Epithelial cell of prostate (primary cell): ENCODE measurements at places on chromosomes 4 and X.

- no peak for DNase-seq
Observed at GRCh38 chr4:37641352-37641751, 44.8 kb downstream of the RELL1 start.

GRCh38 chr4:184357165-184357564, 117.2 kb downstream of the IRF2 start:
- DNase-seq, result no peak

- no peak for DNase-seq
Observed at GRCh38 chrX:100410901-100411801, 1.1 kb upstream of the PCDH19 start.

DNA sequence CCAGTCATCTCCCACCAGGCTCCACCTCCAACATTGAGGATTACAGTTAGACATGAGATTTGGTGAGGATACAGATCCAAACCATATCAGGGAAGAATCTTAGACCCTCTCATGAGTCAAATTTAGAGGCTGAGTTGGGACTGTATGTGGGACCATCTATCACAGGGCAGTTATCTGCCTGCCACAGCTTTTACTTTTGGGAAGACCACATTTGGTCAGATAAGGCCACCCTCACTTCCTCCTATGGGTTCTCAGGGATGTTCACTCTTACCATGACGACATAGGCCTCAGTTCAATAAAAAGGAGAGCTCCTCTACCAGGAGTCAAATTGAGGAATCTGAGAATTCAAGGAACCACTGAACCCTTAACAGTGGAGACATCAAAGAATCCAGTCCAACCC, 2.1 kb downstream of the MAGEB2 start:
- DNase-seq, result no peak

- no peak for DNase-seq
Observed at GRCh38 chrX:13990126-13990800, 39.4 kb downstream of the GEMIN8 start.

- no peak for DNase-seq
Observed at GRCh38 chr4:10333942-10334341, 123.3 kb downstream of the ZNF518B start.

DNA sequence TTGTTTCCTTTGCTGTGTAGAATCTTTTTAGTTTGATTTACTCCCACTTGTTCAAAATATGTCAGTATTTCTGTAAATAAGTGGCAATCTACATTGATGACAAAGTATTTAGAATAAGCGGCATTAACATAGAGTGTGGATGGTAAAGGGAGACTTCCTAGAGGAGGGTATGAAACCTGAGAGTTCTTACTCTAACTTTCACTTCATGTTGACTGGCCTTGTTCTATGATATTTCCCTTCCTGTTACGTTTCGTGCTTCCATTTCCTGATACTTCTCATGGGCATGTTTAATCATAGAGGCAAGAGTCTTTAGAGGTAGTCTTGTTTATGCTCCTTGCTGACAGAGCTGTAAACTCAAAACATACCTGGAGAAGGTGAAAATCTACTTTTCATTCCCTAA, 408.9 kb downstream of the GLUD2 start:
- DNase-seq, result no peak

GRCh38 chr4:165630671-165631070, 242.4 kb upstream of the TLL1 start:
- no peak for DNase-seq

DNA sequence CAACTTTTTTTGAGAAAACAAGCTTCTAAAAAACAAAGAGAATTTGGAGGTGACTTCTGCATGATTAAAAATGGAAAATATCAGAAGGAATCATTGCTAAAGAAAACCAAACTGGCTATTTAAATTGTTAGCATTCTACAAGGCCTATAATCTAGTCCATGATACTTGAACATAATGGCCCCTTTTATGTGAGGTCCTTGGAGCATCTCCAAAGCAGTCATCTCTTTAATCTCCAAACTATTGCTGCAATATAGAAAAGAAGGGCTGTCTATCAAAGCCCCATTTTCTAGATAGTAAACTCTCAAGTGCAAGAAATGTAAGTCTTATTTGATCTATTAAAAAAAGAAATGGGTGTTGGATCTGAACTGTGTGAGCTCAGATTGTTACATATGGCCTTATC, 615.1 kb downstream of the CENPC start:
- DNase-seq, result no peak

GRCh38 chr4:127237581-127237980, 395.2 kb upstream of the INTU start:
- DNase-seq, result no peak

GRCh38 chrX:16518131-16518530, 131.8 kb upstream of the S100G start:
- DNase-seq, result no peak

- no peak for DNase-seq
Observed at GRCh38 chr4:61740886-61741285, 540.8 kb downstream of the ADGRL3 start.

GRCh38 chrX:103254171-103254824, 657 bp downstream of the TCEAL8 start:
- no peak for DNase-seq

GRCh38 chrX:149462849-149463248, 42.3 kb downstream of the IDS start:
- DNase-seq, result no peak

- no peak for DNase-seq
Observed at GRCh38 chr4:84878546-84878945, 87.9 kb downstream of the WDFY3 start.

- no peak for DNase-seq
Observed at GRCh38 chr4:38923746-38924145, 56.1 kb downstream of the FAM114A1 start.

DNA sequence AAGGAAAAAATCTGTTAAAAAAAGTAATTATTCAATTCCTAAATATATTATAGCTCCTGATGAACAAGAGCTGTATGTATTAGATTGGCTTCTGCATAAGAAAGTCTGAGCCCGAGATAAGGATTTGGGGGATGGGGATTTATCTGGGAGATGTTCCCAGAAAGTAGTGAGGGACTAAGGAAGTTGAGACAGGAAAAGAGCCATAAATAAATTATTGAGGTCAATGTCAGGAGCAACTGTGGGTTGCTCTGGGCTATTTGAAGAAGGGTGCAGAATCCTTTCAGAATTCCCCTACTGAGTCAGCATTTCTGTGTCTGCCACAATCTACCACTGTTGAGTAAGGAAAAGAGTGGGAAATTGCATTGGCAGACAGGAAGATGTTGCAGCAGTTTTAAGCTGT, 3.1 kb upstream of the TDO2 start:
- DNase-seq, result no peak

- no peak for DNase-seq
Observed at GRCh38 chr4:119034276-119035008, 101.2 kb upstream of the MYOZ2 start.

DNA sequence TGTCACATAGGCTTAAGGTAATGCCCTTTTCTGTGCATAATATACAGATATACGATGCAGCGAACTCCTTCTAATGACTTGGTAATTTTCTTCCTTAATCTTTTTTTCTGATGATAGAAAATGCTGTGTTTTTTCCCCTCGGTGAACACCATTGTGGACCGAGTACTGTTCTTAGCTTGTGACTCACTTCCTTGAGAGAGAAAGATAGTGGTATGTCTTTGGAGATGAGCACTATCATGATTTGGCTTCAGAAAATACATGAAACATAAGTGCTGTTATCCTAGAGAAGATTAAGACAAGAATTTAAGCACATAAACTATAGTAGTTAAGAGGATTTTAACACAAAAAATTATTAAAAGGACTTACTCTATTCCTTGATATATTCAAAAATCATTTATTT, 63.9 kb downstream of the RS1 start:
- no peak for DNase-seq

DNA sequence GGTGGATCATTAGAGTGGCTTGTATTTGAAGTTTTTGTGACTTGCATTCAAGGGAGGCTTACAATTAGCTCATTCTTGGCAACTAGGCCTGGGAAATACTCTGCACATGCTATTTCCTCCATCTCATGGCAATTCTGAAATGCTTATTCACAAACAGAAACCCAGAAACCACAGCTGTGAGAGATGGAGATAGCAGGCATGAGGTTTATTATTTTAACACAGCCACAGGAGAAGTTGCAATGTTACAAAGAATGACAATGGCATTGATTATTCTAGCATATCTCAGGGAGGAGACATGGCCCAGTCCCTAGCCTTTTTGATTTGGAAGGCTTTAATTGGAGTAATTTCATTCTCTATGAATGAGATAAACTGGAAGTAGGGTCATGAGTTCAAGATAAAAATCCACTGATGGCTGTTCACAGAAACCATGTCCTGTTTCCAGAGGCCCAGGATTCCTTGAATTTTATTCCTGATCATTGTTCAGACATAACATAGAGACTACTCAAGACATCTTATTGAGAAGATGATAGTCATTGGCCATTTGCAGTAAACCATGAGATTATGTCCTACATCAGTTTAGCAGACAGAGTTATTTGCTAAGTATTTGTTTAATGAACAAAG, 123.9 kb downstream of the MID1 start:
- DNase-seq, result no peak
